Activated T-cell treated with anti-CD3 and anti-CD28 coated beads, Interleukin-2, amount 50 U/mL, for 72 hours (primary cell): ENCODE measurements at places on chromosomes 12 and 14.
A peak's percentile ranks its signal among the peaks of the same experiment; 100 is the strongest.

- DNase-seq, result no peak
Observed at GRCh38 chr12:6333566-6333965, 8.3 kb downstream of the TNFRSF1A start.

DNA sequence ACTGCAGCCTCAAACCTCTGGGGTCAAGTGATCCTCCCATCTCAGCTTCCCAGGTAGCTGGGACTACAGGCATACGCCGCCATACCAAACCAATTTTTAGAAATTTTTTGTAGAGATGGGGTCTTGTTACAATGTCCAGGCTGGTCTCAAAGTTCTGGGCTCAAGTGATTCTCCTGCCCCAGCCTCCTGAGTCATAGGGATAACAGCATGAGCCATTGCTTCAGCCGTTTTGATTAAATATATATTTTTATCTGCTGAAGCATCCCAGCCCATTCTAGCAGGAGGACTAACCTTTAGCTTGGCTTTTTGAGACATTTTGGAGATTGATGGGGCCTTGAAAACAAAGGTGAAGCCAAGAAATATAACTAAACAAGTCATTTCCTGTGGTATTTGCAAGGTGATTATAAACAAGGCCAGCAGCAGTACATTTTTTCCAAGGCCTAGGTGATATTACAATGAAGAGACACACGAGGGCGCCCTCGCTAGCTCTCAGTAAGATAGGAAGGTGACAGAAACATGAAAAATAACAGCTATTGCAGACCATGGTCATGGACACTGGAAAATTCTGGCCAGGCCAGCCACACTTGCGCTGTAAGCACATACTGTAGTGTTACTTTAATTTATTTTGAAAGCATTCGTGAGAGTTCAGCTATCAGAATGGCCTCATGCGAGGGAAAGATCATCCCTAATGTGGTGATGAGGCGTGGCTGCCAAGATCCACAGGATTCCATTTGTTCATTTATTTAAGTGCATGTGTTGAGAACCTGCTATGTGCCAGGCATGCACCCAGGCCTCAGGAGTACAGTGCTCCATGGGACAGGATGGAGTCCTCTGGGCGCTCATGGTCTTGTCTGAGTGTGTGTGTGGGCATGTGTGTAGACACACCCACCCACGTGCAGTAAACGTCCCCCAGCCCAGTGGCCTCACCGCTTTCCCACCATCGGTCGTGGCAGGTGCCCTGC, 63.5 kb downstream of the DGLUCY start:
- DNase-seq, result peak; percentile 72

DNA sequence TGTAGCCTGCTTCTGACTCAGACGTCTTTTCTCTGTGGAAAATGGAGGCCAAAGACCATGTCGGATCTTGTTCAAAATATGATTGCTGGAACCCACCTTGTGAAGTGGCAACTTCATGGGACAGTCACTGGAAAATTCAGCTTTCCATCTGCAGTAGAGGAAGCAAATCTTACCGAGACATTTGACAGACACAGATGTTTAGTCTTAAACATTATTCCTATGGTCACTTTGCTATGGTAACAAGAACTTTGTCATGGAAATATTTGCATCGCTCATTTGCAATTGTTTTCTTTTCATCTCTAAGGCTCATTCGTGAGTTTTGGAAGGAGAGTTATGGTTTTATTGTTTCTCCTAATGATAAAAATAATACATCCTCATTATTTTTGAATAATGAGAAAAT, 98.3 kb upstream of the HIF1A start:
- DNase-seq, result no peak

DNA sequence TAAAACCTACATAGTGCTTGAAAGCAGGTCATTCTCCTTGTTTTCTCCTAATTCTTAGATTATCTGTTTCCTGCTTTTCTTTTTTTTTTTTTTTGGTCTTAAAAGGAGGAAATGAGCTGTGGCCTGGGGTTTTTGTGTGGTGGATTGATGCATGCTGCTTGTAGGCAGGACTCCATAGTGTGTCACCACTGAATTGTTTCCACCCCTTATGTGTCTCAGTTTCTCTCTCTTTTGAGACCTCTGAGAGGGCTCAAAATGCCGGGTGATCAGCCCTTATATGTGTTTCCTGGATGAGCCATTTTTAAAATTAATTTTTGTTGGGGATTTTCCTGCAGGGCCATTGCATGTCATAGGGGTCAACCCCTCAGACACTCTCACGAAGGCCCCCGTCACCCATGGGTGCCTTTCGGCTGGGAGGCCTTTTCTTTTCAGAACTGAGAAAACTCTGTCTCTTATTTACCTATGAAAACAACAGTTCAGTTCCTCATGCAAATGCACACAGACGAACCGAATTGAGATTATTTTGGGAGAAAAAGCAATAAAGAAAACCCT, 32.0 kb upstream of the LRRK2 start:
- DNase-seq, result no peak

DNA sequence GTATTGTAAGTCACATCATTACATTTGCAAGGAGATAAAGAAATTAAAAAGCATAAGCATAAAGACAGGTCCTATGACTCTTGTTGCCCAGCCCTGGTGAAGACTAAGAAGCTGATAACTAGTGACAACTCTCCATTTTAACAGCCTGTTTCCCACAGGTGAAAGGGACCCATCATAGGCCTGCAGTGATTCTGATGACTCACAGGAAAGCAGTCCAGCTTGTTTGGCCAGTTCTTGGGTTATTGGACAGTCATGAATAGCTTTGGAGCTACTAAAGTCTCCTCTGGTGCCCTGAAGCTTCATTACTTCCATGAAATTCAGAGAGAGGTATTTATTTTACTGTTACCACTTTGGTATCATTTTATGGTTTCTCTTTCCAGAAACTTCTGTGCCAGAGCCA, 55.5 kb upstream of the DYRK2 start:
- no peak for DNase-seq

DNA sequence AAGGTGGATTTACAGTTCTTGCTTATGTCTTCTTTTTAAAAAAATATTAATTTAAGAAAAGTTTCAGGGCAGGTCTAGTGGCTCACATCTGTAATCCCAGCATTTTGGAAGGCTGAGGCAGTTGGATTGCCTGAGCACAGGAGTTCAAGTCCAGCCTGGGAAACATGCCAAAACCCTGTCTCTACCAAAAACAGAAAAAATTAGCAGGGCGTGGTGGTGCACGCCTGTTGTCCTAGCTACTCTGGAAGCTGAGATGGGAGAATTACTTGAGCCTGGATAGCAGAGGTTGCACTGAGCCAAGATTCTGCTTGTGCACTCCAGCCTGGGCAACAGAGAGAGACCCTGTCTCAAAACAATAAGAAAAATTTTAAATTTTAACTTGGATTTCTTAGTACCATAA, 5.4 kb upstream of the TAS2R46 start:
- no peak for DNase-seq

- DNase-seq, result no peak
Observed at GRCh38 chr14:105846312-105846711, 319.9 kb downstream of the TMEM121 start.

DNA sequence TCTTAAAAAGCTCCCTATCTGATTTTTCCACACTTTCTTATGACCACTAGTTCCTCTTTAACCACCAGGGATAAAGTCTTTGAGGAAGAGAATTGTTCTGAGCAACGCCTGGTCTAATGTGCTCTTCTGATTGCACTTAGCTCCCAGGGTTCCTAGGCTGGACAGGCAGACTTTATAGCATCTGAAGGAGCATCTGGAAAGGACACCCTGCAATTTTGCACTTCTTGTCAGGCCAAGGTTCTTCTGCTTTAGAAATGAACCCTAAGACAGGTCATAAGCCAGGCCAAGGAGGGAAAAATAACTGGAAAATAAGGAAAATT, 126.3 kb downstream of the KTN1 start:
- no peak for DNase-seq

- DNase-seq, result peak; percentile 22
Observed at GRCh38 chr14:62179367-62180018, 417.3 kb downstream of the SNAPC1 start.

DNA sequence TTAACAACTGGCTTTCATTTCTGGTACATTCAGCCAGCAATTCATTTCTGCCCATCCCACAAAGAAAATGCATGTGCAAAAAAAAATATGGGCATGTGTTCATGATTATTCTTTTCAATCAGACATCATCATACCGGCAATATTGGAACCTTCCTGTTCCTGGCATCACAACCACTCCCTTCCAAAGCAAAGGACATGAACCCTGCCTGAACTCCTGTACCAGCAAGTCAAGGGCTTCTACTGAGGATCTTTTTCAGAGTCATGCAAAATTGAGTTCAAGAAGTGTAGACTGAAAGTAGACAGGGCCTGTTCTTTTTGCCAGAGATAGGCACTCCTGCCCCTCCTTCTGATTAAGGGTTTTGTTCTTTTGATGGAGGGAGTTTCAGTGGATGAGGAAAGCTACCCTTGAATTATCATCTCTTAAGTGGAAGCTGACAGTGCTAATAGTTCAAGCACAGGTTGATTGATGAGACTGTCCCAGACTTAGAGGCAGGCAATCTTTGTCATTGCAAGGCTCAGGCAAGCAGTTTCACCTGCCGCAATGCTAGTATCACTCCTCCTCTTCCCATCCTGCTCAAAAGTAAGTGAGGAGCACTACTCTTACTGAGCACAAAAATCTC, 22.3 kb upstream of the DIO2 start:
- DNase-seq, result no peak

- no peak for DNase-seq
Observed at GRCh38 chr12:30934811-30935210, 8.3 kb downstream of the TSPAN11 start.
